CD4-positive, alpha-beta T cell treated with Interleukin-2 at 100 ng/mL for 4 hours (primary cell): ENCODE measurements at places on chromosomes 11 and 22.

GRCh38 chr22:32164075-32164860, 5.2 kb upstream of the C22orf42 start:
- no peak for DNase-seq

- no peak for DNase-seq
Measured at GRCh38 chr22:48567213-48567975, 1260.3 kb downstream of the BRD1 start.

DNA sequence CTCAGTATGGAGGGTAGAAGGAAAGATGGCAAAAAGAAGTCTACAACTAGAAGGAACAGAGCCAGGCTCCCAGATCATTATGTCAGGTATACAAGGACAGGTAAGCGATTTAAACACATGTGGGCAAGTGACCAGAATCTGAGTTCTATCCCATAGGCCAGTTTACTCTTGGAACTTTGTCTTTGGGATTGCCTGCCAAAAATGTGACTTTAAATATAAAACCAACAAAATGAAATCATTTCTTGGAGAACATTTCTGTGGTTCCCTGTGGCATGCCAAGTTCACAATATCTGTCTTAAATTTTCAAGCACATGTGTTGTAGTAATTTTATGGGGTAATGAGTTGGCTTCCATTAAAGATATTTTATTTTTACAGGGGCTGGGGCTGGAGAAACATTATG, 141.0 kb downstream of the SLC17A6 start:
- no peak for DNase-seq

DNA sequence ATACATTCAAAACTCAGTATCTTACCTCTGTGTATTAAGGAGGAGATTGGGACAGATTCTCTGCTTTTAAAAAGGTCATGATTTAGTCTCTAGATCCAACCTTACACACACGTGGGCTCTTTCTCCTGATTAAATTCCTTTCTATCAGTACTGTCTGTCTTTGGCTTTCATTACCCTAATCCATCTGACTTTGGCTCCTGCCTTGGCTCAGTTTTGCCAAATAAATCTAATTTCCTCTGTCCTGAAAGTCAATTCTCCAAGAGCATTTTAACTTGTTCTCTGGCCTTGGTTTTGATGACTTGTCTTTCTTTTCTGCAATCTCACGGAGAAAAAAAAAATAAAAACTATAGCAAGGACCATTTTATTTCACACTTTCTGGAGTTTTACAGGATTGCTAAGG, 176.6 kb upstream of the PDGFD start:
- no peak for DNase-seq

DNA sequence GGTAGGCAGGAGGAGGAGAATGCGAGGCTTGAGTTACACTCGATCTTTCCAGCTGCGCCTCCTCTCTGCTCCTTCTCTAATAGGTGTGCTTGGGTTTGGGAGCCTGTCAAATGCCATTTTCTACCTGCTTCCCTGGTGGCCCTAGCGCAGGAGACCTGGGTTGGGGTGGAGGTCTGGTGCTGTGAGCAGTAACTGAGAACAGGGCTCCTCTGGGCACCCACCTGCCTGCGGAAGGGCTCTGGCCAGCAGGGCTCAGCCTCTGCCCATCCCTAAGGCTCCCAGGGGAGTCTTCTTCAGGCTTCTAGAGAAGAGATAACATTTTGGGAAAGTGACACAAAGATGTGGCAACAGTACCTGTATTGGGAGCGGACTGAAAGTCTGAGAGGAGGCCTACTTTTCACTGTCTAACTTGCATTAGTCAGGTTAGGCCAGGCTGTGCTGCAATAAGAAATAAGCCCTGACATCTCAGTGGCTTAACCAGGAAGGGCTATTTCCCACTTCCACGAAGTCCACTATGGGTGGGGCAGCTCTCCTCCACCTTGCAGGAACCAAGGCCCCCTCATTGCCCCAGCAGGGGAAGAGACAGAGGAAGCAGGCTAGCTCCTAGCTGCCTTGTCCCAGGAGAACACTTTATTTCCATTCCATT, 7.7 kb upstream of the LTO1 start:
- no peak for DNase-seq
